Fibroblast of skin of right biceps (primary cell): ENCODE measurements at places on chromosomes 11 and 22.

GRCh38 chr11:1287928-1288327, 21.5 kb downstream of the TOLLIP start:
- DNase-seq, result no peak

DNA sequence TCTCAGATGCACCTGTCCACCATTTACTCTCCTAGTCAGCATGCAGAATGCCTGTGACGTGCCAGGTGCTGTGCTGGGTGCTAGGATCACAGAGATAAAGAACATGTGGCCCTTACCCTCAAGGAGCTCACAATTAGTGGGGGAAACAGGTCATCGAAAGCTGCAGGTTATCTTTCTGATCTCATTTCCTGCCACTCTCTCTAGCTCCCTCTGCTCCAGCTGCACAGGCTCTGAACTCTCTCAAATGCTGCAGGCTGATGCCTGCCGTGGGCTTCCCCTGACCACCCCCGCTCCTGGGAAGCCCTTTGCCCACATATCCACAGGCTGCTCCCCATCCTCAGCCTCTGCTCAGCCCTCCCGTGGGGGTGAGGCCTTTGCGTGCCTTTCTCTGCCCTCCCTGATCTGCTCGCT, 29.6 kb downstream of the SHANK3 start:
- no peak for DNase-seq

GRCh38 chr11:27621405-27622161, 78.7 kb downstream of the BDNF start:
- DNase-seq, result no peak

- DNase-seq, result peak; percentile 44
Measured at GRCh38 chr11:110471371-110471770, 41.6 kb downstream of the FDX1 start.

DNA sequence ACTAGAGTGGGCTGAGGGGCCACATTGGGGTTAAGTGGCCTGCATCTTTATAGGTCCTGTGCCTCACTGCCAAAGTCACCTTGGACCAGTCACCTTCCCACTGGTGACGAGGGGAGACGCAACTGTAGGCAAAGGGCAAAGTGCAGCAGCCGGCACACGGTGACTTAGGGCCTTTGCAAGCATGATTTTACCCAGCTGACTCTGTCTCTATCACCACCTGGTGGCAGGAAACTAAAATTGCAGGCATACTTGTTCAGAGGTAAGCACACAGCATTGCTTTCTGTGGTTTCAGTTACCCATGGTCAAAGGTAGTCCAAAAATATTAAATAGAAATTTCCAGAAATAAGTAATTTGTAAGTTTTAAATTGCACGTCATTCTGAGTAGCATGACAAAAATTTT, 1164.4 kb downstream of the BRD1 start:
- DNase-seq, result peak; percentile 21

- DNase-seq, result peak; percentile 62
Measured at GRCh38 chr22:32533265-32534111, 58.9 kb downstream of the FBXO7 start.

DNA sequence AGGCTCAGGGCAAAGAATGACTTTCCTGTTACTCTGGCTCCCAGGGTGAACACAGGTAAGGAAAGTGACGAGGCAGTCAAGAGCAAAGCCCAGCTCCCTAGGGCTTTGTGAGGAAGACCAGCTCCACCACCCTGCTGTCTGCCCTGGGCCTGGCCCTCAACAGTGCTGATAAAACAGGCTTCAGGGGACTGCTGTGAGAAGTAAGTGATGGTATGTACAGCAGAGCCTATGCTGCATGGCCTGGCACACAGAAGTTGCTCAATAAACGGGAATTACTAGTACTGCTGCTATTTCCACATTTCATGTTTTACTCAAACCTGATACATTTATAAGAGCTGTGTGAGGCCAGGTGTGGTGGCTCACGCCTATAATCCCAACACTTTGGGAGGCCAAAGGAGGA, 50.3 kb downstream of the MICAL3 start:
- DNase-seq, result no peak

DNA sequence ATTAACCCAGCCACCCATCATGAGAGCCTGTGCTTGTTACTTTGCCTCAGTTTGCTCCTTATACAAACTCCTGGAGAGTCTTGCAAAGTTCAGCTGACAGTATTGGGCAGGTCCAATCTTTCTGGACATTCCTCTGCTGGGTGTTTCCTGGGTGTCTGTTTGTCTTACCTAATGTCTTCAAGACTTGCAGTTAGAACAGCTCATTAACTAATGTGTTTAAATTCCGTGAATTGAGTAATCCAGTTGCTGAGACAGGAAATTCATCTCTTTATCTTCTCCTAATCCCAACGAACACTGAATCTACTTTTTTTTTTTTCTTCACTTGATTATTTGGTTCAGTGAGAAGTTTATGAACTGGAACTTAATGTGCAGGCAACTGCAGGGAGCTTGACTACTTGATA, 20.6 kb downstream of the BCO2 start:
- peak; percentile 6 for DNase-seq

GRCh38 chr11:113974741-113975470, at the start of gene HTR3A:
Gene HTR3A (plus strand): TSS chr11:113975108. CDS start chr11:113975326, 218 bp downstream.
- DNase-seq, result peak; percentile 22

DNA sequence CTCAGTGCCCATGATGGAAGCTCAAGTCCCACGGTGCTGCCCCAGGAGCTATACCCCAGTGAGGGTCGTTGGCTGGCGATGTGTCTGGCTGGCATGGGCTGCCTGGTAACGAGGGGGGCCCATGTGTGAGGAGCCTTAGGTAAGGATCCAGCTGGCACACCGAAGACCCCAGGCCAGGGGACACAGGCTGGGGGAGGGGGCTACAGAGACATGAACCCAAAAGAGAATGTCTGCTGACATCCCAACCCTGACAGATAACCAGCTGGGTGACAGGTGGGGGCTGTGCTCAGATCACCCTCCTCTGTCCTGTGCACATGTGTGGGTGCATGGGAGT, 39.2 kb downstream of the RTN4R start:
- no peak for DNase-seq

- no peak for DNase-seq
Measured at GRCh38 chr22:20864186-20864908, 5.5 kb downstream of the SNAP29 start.

DNA sequence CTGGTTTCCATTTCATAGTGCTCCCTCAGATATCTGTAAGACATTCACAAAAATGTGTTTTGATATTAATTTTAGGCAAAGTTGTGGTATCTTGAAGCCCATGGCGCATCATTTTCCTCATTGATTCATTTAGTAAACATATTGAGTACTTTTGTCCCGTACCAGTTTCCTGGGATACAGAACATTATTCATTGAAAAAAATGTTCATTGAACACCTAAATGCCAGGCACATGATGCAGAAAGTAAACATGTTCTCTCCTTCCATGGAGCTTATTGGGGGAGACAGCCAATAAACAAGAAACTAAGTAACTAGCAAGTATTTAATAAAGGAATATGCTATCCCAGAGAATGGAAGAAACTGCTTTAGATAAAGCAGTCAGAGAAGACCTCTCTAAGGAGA, 195.0 kb downstream of the UVRAG start:
- no peak for DNase-seq

DNA sequence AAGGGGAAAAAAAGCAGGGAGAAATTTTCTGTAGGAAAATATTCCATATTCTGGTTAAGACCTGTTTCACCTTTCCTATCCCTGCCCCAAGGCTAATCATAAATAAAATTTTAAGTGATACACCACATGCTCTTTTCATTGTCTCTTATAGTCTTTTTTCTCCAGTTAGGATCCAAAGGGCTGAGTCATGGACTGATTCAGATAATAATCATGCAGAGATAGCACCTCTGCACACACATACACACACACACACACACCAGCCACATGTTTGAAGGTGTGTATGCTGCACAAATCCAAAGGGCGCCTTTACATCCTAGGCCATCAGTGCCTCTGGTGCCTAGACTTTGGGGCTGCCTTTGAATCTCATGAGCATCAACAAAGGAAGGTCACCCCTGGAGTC, 35.5 kb upstream of the CWF19L2 start:
- DNase-seq, result peak; percentile 74

DNA sequence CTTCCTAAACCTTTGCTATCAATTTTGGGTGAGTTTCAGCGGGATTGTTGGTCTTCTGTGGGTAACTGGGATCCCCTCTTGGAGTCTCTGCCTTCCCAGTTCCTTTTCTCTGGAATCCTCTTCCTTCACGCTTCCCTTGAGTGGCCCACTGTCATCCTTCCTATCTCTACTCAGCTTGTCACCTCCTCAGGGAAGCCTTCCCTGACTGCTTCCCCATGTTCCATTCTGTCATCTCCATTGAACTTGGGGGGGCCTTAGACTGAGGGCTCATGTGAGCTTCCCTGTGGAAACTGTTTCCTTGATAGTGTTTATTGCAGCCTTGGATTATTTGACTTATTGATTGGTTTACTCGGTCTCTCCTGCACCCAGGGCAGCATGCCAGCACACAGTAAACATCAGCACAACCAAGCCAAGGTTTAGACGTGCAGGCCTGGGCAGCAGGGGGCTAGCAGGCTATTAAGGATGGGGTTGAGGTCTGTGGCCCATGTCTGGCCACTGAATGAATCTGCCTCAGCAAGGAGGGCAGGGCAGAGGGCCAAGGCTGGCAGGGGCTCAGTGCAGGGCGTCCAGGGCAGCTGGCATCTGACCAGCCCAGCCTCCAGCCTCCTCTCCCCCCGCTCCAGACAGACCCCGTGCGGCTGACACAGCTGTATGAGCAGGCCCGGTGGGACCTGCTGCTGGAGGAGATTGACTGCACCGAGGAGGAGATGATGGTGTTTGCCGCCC, 7.2 kb downstream of the TRPT1 start:
- DNase-seq, result no peak

- DNase-seq, result no peak
Measured at GRCh38 chr11:9090488-9091043, 833 bp downstream of the SCUBE2 start.

- DNase-seq, result no peak
Measured at GRCh38 chr22:22932512-22932941, 44.9 kb downstream of the IGLL5 start.

DNA sequence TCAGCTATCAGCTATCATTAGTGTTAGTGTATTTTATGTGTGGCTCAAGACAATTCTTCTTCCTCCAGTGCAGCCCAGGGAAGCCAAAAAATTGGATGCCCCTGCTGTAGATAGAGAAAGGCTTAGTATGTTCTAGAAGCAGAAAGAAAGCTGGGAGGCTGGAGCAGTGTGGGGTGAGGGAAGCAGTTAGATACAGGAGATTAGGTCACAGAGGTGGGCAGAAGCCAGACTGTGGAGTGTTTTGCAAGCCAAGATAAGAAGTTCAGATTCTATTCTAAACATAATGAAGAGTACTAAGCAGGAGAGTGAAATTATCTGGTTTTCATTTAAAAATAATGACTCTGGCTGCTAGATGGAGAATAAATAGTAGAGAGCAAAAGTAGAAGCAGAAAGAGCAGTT, 381.7 kb downstream of the DCDC1 start:
- no peak for DNase-seq

GRCh38 chr22:37802310-37803194, 5.2 kb upstream of the GCAT start:
- peak; percentile 53 for DNase-seq

DNA sequence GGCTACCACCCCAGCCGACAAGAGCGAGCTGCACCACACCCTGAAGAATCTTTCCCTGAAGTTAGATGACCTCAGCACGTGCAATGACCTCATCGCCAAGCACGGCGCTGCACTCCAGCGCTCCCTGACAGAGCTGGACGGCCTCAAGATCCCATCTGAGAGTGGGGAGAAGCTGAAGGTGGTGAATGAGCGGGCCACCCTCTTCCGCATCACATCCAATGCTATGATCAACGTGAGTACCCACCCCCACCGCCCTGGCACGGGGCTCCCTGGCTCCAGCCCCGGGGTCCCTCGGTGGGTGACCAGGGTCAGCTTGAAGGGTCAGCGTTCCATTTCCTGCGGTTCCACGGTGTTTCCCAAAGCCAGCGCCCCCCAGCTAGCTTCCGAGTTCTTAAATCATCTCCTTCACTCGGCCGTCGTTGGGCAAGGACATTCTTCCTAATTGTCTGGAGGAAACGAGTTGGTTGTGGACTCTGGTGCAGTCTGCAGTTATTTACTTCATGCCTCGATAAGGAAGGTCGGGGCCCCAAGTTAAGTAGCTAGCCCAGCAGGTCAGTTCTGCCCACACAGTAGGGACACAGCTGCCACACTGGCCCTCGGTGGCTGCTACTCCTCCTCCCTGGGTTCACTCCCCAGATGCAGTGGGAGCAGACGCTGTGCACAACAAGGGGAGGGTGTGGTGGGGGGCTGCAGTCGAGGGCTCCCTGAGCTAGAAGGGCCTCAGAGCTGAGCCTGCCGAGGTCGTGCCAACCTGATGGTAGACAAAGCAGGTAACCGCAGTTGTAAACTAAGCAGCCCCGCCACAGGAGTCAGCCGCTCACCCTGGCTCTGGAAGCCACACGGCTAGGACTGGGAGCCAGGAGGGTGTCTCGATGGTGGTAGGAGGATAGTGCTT, 97.9 kb downstream of the MORC2 start:
- no peak for DNase-seq

- peak; percentile 11 for DNase-seq
Measured at GRCh38 chr11:62543680-62544444, 2.7 kb downstream of the AHNAK start.

DNA sequence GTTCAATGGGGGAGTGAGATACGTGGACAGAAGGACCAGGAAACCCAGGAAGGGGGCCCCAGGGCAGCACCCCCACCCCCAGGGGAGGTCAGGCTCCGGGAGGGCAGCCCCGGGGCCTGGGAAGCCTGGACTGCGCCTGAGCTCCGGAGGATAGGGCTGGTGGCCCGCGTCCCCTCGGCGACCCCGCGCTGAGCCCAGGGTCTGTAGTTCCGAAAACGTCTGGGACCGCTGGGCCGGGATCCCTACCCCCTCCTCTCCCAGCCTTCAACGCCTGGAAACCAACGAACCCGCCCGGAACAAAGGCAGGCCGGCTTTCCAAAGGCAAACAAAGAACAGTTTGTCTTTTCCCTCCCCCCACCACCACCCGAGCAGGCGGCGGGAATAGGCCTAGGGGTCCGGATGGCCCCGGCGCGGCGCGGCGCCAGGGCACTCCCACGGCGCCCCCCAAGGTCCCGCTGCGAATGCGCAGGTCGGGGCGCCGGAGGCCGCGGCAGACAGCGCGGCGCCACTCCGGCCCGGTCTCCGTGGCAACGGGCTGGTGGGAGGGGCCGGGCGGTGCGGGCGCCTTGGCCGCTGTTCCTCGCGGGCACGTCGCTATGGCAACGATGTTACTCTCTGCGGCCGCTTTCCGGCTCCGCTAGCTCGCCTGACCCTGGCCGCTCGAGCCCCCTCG, 58.5 kb downstream of the IGLL1 start:
- DNase-seq, result peak; percentile 96

GRCh38 chr11:34575261-34575660, 45.6 kb upstream of the EHF start:
- no peak for DNase-seq
